ENCODE measurements at places on chromosomes 2 and 18.

DNA sequence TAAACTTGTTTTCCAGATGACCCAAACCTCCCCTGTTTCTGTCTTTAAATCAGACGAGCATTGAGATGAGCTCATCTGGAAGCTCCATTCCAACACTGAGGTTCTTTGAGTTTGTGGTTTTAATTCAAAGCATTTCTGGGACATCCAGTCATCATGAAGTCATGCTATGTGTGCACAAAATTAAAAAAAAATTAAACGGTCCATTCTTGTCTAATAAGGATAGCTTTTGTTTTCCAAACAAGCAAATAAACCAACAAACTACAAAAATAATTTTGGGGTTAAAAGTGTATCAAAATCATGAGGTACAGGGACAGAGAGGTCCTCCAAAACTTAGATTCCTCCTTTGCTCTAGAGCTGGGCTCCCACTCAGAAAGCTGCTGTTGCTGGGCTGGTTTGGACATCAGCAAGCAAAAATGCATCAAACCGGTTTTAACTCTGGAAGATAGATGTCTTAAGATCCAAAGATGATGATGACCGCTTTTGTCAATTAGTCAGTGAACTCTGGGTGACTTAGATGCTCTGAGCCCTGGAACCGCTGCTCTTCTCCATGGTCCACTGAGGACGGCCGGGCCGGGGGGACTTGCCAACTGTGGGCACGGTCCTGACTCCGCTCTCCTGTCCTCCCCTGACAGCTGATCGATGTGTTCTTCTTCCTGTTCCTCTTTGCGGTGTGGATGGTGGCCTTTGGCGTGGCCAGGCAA lies 65.4 kb downstream of the TRPM8 start:
- no peak for DNase-seq

- DNase-seq: no peak
These were observed 49.9 kb upstream of the COX7A2L start for GRCh38 chr2:42410742-42411514.

DNA sequence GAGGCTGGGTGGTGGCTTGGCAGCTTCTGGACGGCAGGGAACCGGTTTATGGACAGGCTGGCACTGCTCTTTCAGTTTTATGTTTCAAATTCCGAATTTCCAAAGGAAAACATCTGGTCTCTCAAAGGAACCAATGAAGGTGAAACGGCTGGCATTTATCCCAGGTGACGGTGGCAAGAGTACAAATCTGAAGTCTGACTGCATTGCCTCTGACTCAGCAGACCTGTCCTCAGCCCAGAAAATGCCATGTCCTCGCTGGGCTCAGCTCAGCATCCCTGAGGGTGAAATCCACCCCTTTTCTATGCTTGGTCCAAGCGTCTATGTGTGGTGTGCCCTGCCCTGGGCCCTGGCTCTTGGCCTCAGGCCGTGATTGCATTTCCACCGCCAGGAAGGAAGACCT lies 38.1 kb downstream of the NAPG start:
- DNase-seq: no peak

DNA sequence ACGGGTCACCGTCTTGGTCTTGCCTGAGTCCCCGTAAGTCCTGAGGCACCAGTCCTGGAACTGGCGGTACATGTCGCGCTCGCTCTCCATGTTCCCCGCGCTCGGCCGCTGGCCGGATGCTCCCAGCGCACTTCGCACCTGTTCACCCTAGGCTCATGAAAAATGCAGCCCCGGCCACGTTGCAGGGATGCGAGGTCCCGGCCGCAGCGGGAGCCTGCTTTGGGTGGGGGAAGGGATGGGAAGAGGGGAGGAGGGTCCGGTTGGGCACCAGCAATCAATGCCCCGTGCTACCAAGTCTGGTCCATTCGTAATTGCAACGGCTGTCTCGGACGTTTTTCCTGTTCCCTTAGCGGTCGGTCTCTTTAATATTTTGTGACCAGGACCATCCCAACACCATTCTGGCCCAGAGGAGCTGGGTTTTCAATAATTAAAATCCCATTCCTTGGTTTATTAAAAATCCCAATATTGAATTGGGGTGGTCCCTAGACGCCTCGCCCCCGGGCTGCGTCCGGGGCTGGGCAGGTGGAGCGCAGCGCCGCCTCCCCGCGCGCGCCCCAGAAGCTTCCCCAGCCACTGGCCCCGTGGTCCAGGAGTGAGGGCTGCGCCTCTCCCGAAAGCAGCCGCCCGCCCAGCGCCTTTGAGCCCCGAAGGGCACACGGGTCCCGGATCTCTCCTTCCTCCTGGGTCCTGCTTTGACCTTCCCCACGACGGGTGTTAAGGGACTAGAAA lies 1.4 kb downstream of the NOL4 start:
- peak; percentile 47 for DNase-seq

GRCh38 chr2:37325625-37326071 lies 1.0 kb upstream of the PRKD3 start:
- no peak for DNase-seq

- DNase-seq: no peak
These were observed 594.8 kb upstream of the ZEB2 start for GRCh38 chr2:145114726-145115125.

DNA sequence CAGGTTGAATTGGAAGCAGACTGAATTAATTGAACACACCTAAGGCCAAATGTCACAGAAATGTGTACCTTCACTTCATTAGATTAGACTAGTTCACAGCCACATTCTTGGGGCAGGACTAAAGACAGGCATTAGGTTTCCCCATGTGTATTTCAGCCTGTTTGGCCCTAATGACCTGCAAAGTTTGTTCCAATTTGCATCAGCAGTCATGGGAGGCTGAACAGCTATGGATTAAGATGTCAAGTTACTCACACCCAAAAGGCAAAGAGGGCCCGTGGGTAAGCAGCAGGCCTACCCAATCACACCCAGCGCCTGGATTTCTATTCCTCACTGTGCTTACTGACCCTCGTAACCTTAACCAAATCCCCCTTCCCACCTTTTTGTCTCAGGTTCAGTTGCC lies 99.6 kb upstream of the RIOK3 start:
- no peak for DNase-seq

DNA sequence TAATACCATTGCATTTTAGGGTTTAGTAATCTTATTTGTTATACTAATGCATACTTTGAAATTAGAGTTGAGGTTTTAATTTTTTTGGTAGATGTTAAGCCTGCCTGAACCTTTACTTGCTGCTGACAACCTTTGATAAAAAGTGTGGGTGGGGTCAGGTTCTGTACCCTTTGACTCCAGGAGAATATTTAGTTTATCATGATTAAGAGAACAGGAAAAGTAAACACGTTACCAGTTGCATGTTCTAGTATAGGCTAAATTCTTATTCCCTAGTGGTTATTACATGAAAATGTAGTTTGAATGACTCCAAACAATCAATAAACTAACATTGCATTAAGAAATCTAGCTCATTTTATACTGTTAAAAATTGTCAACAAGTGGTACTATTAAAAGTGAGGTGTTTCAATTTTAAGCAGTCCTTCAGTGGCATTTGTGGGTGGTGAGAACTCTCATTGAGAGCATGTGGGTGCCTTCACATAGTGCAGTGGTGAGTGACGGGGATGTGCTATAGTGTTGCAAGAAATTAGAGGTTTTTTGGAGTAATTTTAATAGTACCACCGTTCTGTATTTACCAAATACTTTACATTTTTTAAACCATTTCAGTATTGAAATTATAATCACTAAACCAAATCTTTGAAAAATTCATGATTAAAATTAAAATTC lies 29.9 kb downstream of the PHLPP1 start:
- DNase-seq: no peak

DNA sequence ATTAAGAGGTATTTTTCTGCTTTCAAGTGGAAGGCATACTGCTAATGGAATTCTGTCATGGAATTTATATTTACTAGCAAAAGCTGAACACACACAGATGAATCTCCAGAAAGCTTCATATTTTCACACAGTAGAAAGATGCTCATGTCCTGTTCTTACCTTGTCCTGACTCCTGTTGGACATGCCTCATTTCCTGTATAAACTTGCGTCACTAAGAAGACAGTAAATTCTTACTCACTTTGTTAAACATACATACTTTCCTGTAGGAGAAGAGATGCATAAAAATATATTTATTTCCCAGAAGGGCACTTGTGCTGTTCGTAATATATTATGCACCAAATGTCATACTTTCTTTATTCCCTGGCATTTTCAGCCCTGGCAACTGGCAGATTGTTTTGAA lies 238.3 kb upstream of the RASGRP3 start:
- DNase-seq: no peak
